ENCODE measurements at places on chromosomes 7 and 10.

GRCh38 chr10:32692174-32692573 is 246.2 kb downstream of the CCDC7 start:
- DNase-seq, result peak; percentile 87

GRCh38 chr10:23070913-23071218 is 24.5 kb upstream of the MSRB2 start:
- no peak for DNase-seq

DNA sequence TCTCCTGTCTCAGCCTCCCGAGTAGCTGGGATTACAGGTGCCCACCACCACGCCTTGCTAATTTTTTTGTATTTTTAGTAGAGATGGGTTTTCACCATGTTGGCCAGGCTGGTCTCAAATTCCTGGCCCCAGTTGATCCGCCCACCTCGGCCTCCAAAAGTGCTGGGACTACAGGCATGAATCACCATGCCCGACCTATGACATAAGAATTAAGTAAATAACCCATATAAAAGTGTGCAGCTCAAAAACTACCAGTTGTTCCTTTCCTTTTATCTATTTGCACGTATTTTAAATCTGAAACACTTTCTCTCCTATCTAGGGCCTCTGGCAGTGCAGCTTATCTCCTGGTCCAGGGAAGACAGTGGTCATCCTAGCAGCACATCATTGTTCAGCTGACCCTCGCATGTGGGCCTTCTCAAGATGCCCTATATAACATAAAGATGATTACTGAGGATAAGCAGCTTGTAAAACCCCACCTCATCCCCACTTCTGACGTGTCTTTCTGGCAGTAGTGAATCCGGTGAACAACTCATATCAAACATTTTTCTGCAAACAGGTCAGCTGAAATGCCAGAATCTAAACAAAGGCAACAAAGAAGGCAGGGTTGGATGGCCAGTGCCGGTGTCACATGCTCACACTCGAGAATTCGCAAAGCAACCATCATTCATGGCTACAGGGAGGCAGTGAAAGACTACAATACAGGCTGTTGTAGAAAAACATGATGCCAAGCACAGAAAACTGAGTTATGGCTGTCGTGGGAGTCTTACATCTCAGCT is 36.0 kb upstream of the KCNIP2 start:
- peak; percentile 52 for DNase-seq

GRCh38 chr7:24861336-24861735 is 104.1 kb upstream of the GSDME start:
- no peak for DNase-seq

- DNase-seq, result no peak
Measured at GRCh38 chr7:135682191-135682590, 19.9 kb downstream of the STMP1 start.

GRCh38 chr7:157522189-157522588 is 185.4 kb downstream of the DNAJB6 start:
- no peak for DNase-seq

- DNase-seq, result no peak
Measured at GRCh38 chr7:138934861-138935260, 46.3 kb downstream of the KIAA1549 start.

DNA sequence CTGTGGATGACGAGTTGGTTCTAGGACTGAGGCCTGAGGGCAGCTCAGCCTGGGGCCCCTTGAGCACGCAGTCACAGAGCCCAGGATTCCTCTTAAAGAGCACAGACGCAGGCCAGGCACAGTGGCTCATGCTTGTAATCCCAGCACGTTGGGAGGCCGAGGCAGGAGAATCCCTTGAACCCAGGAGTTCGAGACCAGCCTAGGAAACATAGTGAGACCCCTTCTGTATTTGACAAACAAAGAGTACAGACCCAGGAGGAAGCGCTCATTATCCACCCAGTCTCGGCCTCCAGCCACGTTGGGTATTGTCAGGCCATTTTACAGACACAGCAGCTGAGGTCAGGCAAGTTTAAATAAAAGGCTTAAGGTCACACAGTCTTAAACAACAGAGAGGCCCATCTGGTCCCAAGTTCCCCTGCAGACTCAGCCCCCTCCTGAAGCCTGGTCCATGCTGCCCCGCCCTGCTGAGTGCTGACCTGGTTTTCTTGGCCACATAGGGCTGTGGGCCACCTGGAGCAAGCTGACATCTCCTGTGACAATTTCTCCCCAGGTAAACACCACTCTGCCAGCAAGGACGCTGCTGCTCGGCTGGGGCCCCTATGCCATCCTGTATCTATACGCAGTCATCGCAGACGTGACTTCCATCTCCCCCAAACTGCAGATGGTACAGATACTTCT is 12.6 kb downstream of the RGR start:
- no peak for DNase-seq

- no peak for DNase-seq
Measured at GRCh38 chr7:155468785-155469148, 10.8 kb downstream of the EN2 start.

DNA sequence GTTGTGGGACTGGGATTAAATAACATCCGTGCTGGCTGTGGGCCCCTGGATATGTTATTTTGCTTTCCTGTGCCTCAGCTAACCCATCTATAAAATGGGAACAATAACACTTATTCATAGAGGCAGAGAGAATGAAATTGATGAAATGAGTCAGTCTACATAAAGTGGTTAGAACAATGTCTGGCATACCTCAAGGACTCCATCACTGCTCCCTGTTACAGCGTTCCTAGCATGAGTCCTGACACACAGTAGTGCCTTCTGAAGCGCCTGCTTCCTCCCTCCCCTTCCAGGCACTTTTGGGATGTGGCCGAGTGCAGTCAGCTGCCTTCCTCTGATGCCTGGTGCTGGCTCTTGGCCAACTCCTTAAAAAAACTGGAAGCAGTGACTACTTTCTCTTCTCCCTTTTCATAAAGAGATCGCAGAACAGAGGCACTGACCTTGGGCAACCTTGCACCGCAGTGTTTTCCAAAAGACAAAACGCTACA is 108.4 kb upstream of the ZMIZ1 start:
- DNase-seq, result peak; percentile 62

GRCh38 chr10:52706332-52707070 is 66.1 kb downstream of the MBL2 start:
- peak; percentile 5 for DNase-seq

- no peak for DNase-seq
Measured at GRCh38 chr10:130363899-130364445, 227.8 kb downstream of the GLRX3 start.

Data from astrocyte of the cerebellum (primary cell).